ENCODE measurements at places on chromosomes 12 and 14.

- no peak for DNase-seq
These were observed 119.9 kb downstream of the PHETA1 start for GRCh38 chr12:111249018-111249370.

DNA sequence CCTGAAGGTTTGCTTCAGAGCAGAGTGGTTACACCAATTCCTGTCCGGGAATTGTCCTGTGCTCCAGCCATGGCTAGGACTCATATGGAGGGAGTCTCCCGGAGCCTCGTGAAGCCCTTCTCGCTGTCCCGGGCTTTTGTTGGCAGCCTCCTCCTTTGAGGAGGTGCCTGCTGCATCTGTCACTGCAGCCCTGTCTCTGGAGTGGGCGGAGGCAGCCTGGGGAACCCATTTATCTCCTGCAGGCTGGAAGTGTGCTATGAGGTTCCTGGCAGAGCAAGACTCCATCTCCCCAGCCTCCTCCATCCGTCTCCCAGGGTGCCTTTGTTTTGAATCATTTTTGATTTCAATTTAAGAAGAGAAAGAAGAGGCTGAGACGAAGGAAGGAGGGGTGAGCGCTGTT, 355.3 kb downstream of the GLT1D1 start:
- DNase-seq: no peak

GRCh38 chr12:92696216-92696615, 6.6 kb upstream of the PLEKHG7 start:
- DNase-seq: no peak

- DNase-seq: no peak
These were observed 12.2 kb downstream of the POLR3B start for GRCh38 chr12:106369624-106370346.

- DNase-seq: no peak
These were observed 392.8 kb downstream of the SOX5 start for GRCh38 chr12:23556661-23557060.

DNA sequence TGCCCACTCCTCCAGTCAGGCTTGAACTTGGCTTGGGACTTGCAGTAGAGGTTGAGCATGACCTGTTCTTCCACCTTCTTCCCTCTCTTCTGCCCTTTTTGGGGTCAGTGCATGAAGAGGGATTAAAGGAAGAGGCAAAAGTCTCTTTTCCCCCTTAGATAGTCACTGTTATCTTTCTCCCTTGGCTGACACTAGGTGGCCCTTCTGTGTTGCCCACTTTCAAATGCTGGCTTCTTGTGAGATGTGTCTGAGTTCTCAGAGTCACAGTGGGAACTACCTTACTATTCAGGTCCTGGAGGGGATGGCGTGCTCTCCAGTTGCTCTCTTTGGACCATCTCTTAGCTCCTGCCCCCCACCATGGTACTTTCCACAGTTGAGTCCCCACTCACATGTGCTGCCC, 73.6 kb downstream of the GPR65 start:
- DNase-seq: no peak

GRCh38 chr12:74892057-74892633, 317.5 kb downstream of the KCNC2 start:
- no peak for DNase-seq

DNA sequence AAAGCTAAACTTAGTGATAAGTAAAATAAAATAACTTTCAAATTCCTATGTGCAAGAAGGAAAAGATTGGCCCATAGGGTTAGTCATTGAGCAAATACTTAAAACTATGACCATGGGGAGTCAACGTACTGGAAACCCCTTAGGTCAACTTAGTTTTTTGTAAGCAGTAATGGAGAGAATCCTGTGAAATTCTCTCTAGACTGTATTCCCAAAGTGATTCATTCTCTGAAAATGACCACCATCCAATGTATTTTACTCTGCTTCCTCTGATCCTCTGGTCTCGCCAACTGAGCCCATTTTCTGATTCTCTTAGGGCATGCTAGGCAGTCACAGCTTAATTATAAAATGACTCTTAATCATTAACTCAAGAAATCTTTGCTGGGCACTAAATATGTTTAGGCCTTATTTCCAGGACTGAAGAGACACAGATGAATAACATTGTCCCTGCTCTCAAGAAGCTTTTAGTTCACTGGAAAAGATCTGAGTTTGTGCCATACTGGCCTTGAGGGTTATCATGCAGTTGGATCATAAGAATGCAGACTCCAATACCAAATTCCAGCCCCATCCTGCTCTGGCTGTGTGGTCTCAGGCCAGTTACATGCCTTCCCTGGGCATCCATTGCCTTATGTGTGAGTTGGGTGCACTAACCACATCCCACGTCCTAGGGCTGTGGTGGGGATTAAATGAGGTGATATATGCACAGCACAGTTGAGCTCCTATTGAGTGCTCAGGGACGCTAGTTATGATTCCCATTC, 732.4 kb downstream of the AACS start:
- DNase-seq: no peak

GRCh38 chr12:25254271-25254880, 3.6 kb upstream of the KRAS start:
- no peak for DNase-seq

DNA sequence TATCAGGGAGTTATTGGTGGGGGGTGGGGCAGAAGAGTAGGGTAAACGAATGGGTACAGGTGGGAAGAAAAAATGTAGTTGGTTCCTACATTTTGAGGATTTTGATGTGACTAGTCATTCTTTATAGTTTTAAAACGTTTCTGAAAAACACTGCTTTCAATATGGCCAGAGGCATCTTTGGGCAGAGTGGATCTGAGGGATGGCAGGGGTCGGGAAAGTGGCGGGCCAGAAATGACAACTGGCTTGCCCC, 527 bp upstream of the ATP23 start:
- no peak for DNase-seq

DNA sequence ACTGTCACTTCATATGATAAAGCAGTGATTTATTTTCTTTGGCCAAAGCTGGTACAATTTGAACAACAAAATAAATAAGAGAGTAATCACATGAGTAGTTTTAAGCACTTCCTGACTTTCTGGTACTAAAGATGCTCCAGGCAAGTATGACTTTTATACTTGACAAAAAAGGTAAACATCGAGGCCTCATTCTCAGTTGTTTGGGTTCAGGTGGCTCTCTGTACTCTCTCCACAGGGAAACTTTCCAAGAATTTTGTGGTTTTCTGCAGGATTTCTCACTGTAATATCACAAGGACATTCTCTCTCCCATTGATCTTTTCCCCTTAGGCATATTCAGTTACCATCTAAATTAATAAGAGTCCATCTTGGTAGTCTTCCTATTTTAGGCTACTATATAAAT, 26.6 kb upstream of the KCNC2 start:
- no peak for DNase-seq

- DNase-seq: peak; percentile 42
These were observed 87.4 kb downstream of the B4GALNT3 start for GRCh38 chr12:546920-547845.

DNA sequence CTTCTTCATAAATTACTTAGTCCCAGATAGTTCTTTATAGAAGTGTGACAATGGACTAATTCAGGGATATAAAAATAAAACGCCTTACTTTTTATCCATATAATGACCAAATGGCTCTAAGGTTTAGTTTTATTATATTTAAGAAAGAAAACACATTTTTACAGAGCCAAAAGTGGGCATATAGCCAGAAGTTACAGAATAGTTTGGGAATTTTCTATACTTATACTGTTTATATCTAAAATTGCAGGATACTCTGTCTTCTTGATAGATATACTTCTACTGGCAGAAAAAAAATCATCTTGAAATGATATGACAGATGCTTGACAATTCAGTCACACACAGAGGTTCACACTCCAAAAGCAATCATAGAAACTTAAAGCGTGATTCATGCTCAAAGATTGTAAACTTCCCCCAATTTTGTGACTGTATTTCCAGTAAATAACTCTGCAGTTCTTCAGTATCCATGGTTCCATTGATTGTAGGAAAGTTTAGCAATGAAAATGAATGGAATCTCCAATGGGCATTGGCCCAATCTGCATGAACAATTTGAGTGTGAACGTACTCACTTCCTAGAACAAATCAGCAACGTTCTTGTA, 307.8 kb downstream of the NOVA1 start:
- DNase-seq: no peak

DNA sequence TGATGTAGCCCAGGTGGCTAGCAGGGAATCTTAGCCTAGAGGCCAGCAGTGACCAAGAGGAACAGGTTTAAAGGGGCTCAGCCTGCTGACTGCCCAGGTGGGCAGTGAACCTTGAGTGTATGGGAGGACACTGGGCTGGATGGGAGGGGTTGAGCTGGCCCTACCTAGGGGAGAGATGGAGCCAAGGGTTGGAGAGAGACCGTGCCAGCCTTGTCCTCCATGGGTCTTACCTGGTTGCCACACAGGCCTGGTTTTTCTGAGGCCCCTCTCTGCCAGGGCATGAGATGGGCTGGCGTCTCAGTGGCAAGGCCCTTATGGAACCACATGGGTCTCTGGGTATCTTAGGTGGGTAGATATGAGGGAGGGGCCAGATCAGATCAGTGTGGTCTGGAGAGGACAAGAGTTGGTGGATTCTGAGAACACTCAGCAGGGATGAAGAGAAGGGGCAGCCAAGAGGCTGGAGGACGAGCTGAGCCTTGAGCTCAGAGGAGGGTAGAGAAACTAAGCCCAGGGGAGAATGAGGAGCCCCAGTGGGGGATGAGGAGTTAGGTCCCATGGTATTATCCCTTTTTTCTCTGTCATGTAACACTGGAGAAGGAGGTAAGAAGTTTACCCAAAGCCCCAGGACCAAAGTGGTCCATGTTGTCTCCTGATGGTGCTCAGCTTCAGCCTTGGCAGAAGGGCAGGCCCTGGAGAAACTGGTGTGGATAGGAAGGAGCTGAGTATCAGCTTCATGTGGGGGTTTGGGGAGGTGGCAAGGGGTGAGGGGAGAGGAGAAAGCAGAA, 3.7 kb downstream of the GZMB start:
- no peak for DNase-seq

GRCh38 chr14:85532374-85533022, 2.6 kb downstream of the FLRT2 start:
- no peak for DNase-seq

DNA sequence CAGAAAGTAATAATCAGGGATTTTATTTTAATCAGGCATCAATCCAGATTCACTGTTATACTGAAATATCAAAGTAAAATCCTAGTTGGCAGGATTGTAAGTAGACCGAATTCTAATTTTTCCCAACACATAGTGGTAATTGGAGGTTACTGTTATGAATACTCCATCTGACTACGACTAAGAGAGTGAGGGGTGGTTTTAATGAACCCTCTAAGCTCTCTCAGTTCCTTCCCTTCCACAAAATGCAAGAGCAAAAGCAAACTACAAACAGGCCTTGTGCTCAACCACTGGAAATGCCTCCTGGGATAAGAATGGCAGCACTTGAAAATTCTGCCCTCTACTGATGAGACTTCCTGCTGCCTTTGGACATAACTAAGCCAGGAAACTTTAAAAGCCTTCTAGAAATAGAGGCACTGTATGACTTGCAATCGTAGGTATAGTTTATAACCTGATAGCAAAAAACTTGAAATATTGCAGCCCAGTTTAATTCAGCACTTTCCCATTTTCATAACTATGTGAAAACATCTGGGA, 184.8 kb downstream of the SLC16A7 start:
- no peak for DNase-seq

GRCh38 chr12:70002912-70003255, 177.9 kb downstream of the MYRFL start:
- DNase-seq: no peak

GRCh38 chr14:36683083-36683724, 21.5 kb downstream of the PAX9 start:
- no peak for DNase-seq

GRCh38 chr14:34843011-34843554, 32.1 kb downstream of the BAZ1A start:
- no peak for DNase-seq

Data from stimulated activated CD4-positive, alpha-beta T cell treated with anti-CD3 and anti-CD28 coated beads, Interleukin-12 subunit alpha, Interleukin-12 subunit beta, amount 100 ng/mL, for 24 hours (primary cell).